MCF 10A (cell line): ENCODE measurements at places on chromosomes 6 and 20.

GRCh38 chr6:139186242-139186641 is 51.4 kb downstream of the HECA start:
- DNase-seq = no peak

GRCh38 chr6:134211297-134211696 is 106.6 kb downstream of the SGK1 start:
- no peak for DNase-seq

DNA sequence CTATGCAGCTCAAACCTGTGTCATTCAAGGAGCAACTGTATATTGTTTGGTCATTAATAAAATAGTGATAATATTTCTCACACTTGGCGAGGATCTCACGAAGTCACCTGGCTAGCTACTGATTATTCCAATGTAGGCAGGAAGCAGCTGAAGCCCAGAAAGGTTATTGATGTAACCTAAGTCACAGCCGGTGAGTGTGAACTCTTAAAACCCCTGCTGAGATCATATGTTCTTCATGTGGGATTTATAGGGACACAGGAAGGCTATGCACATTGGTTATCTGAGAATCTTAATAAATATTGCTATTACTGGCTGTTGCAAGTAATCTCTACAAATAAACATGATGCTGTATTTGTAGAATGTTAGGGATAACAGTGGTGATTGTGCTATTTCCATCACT is 161.4 kb downstream of the TBC1D7 start:
- no peak for DNase-seq

DNA sequence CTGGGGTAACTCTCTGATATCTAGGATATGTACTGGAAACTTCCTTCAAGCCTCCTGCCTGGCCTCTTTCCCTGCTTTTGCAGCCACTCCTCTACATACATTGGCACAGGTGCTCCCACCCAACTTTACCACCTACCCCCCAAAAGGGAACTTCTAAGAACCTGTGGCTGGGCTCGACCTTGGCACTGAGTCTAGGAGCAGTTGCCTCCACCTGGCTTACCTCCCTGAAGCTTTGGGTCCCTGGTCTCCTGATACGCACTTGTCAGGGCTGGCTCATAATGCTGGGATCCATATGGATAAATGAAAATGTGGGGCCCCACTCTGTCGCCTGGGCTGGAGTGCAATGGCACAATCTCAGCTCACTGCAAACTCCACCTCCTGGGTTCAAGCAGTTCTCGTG is 56.2 kb downstream of the SSR1 start:
- DNase-seq = no peak
